ENCODE measurements at places on chromosomes 4 and X. TPM values are rescaled to one million over a fixed set of nuclear protein-coding genes. Genes with fewer than 3 reads are reported as not detected.

TBC1D8B gene
- 11.1 TPM for total RNA-seq

- DNase-seq, result no peak
Measured at GRCh38 chr4:27233531-27233930, 372.9 kb downstream of the STIM2 start.

GRCh38 chr4:8090744-8091301, 67.8 kb downstream of the ABLIM2 start:
- no peak for DNase-seq

GRCh38 chrX:9663216-9663615, 102.4 kb downstream of the GPR143 start:
- no peak for DNase-seq

NLGN4X gene
- 5.9 TPM for total RNA-seq

SOD3 gene
- total RNA-seq, result 46.0 TPM

Measured in ureter (tissue), 1 donor.